ENCODE measurements at places on chromosomes 12 and 14.

GRCh38 chr12:27585739-27586265 lies 61.8 kb downstream of the PPFIBP1 start:
- DNase-seq = no peak

GRCh38 chr12:31749024-31749704 lies 20.3 kb upstream of the AMN1 start:
- DNase-seq = peak; percentile 86

DNA sequence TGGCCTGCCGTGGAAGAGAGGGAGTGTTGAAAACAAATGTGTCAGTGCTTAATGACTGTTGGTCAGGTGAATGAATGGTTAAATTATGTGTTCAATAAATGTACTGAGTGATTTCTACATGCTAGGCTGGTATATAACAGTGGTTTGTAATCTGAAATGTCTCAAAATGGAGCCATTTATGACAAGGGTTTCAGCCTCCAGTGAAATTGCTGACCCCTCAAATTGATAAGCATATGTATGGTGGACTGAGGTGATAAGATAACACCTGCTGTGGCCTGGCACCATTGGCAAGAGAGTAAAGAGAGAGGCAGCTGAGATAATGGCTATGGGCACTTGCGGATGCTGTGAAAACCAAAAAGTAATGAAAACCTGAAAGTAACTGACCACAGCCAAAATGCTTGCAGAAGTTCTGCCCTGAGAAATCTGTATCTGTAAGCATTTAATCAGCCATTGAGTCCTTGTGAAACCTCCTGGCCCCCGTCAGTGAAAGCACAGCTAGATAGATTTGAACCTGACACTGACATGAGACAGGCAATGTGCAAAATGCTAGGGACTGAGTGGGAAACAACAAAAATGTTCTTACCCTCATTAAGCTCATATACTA lies 1.4 kb upstream of the BCAT1 start:
- no peak for DNase-seq

DNA sequence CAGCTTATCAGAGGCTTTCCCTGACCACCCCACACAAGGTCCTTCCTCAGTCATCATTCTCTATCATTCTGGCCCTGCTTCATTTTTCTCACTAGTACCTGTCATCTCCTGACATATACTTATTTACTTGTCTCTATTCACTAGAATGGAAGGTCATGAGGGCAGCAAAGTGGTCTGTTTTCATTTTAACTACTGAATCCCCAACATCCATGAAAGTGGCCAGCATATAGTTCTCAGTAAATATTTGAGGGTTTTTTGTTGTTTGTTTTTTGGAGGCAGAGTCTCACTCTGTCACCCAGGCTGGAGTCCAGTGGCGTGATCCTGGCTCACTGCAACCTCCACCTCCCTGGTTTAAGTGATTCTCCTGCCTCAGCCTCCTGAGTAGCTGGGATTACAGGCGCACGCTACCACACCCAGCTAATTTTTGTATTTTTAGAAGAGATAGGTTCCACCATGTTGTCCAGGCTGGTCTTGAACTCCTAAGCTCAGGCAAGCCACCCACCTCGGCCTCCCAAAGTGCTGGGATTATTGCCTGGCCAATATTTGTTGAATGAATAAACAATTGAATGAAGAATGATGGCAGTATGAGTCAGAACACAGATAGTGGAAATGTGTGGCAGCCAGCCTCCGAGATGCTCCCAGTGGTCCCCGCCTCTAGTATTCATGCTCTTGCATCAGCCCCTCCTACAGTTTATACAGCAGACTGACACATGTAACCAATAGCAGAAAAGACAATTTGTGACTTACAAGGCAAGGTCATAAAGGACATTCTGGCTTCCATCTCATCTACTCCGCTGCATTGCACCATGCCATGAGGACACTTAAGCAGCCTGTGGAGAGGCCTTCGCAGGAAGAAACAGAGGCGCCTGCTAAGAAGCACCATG lies 7.0 kb upstream of the ANO6 start:
- no peak for DNase-seq

DNA sequence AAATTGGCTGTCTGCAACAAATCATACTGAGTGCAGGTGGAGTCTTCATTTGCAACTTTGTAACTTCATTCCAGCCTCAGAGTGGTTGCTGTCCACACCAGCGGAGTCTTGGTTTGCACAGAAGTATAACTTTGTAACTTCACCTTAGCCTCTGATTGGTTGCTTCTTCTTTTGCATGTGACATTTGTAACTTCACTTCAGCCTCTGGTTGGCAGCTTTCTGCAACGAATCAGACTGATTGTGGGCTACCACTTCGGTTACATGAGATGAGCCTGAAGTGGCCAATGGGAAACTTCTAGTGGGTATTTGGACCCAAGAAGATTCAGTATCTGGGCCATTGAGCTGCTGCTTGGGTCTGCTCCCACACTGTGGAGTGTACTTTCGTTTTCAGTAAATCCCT lies 17.8 kb downstream of the RASSF8 start:
- DNase-seq = no peak

DNA sequence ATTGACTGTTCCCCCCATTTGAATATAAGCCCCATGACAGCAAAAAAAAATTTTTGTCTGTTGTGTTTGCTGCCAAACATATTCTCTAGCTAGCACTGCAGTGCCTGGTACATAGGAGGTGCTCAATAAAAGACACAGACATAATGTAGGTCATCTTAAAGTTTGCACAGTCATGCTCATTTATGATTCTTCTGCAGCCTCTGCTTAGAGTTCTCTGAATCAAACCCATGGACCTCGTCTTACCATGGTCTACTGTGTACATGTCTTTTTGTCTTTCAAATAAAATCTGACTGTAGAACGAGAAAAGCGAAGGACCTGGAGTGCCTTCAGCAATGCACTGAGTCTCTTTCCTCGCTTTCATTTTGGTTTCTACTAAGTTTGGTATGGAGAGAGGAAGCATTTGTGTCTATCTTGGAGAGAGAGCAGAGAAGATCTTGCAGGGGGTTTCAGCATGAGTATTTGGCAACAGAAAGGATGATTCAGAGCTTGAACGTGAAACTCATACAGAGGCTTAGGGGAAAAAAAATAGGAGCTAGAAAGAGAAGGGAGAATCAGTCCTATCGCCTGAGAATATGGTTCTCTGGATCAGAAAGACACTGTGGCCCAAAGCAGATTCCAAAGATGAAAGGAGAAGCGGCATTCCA lies 38.8 kb upstream of the TMCC3 start:
- DNase-seq = no peak

- DNase-seq = no peak
These were observed 1.0 kb downstream of the KLHL33 start for GRCh38 chr14:20434701-20435581.

GRCh38 chr14:101956179-101956885 lies 8.0 kb upstream of the DYNC1H1 start:
- DNase-seq = no peak

GRCh38 chr12:42985506-42985905 lies 396.0 kb upstream of the PRICKLE1 start:
- no peak for DNase-seq

DNA sequence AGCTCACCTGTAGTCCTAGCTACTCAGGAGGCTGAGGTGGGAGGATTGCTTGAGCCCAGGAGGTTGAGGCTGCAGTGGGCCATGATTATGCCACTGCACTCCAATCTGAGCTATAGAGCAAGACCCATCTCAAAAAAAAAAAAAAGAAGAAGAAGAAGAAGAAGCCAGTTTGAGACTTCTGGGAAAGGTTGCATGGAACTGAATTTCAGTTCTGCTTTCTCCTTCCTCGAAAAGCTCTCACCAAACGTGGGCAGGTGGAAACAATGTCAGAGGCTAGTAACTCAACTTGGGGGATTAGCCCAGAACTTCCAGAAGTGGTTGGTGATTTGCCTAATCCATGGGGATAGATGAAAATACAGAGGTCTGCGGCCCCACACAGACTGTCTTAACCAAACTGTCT lies 18.7 kb downstream of the FLVCR2 start:
- no peak for DNase-seq
